Midbrain (tissue), 1 donor: ENCODE measurements at places on chromosomes 11 and 22.

GRCh38 chr11:60315871-60316270 is 11.2 kb upstream of the MS4A6E start:
- DNase-seq: no peak

DNA sequence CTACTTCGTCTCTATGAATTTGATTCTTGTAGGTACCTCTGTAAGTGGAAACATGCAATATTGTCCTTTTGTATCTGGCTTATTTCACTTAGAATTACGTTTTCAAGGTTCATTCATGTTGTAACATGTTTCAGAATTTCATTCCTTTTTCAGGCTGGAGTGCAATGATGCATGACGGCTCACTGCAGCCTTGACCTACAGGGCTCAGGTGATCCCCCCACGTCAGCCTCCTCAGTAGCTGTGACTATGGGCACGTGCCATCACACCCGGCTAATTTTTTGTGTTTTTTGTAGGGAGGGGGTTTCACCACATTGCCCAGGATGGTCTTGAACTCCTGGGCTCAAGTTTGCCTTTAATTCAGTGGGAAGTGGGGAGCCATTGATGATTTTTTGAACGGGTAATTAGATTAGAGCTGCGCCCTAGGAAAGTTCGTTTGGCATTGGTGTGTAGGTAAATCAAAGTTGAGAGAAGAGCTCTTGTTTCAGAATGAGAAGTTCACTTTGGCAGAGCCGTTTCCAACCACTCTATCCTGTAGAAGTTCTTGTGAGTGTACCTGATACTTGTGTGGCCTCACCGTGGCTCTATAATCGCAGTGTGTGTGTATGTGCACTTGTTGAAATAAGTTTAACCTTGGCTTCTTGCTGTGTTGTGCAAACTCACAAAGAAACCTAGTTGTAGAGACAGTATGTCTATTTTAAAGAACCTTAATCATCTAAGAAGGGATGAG is 115.9 kb downstream of the NAV2 start:
- no peak for DNase-seq

DNA sequence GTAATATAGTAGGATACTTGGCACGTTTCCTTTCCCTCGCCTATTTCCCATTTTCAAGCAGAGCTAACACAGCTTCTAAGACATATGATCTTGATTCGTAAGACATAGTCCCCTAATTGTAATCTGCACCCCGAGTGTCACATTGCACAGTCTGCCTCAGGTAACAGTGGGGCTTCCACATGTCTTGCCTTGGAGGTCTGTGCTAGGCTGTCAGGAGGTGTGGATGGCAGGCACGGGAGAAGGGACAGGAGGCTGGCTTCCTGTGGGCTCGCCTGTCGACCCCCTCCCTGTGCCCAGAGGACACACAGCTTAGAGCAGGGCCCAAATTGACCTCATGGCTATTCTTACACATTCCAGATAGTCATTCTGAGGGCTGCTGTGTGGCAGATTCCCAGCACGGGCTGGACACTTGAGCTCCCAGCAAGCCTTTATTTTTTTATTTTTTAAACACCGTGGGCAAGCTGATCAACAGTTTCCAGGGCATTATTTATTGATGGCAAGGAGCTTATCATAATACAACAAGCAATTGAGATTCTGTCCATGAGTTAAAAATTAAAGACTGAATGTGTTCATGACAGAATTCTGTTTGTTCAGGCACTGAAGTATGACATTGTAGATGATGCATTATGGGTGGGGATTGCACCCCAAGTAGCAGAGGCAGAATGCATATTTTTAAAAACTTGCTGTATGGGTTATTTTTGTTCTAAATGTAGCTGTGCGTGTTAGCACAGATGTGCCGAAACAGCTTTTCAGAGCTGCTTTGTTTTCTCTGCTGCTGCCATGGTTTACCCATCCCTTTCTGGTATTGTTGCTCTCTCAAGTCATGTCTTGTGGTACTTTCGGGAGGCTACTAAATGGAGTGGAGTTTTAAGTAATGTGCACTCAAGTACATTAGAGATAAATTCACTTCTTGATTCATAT is 113.0 kb downstream of the ATXN10 start:
- no peak for DNase-seq

GRCh38 chr11:109957000-109957399 is 136.2 kb upstream of the ZC3H12C start:
- no peak for DNase-seq

DNA sequence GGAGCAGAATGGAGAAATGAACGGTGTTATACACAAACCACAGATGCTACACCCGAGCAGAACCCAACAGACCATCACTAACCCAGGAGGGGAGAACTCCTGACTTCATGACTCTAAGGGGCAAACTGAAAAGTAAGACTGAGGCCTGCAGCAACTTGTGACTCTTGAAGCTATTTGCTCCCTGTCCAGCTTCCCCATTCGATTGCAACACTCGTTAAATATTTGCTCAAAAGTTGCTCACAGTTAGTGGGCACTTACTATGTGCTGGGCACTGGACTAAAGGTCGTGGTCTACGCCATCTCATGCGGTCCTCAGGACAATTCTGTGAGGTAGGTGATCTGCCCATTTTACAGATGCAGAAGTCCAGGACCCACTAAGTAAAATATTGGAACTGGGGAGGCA is 9.5 kb upstream of the ADA2 start:
- no peak for DNase-seq

GRCh38 chr11:133134314-133135173 is 397.8 kb downstream of the OPCML start:
- peak; percentile 71 for DNase-seq

DNA sequence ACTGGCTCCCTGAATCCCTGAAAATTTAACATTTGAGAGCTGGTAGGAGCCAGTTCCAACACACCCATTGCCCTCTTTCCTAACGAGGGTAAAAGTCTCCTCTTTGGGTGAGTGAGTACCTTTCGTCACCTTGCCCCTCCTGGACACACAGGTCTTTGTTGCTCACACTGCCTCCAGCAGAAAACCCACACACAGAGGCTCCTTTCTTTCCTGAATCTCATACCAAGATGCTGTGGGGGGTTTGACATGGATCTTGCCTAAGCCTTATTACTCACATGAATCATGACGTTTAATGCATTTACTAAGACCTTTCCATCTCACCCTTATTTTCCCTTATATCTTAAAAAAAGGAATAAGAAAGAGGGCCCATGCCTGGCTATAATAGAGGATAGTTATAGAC is 53.0 kb downstream of the PARVA start:
- no peak for DNase-seq

GRCh38 chr11:30504468-30504867 is 81.7 kb downstream of the MPPED2 start:
- no peak for DNase-seq
